ENCODE measurements at places on chromosomes 6 and 20.

- DNase-seq: no peak
Observed at GRCh38 chr6:145274083-145274482, 461.2 kb downstream of the EPM2A start.

DNA sequence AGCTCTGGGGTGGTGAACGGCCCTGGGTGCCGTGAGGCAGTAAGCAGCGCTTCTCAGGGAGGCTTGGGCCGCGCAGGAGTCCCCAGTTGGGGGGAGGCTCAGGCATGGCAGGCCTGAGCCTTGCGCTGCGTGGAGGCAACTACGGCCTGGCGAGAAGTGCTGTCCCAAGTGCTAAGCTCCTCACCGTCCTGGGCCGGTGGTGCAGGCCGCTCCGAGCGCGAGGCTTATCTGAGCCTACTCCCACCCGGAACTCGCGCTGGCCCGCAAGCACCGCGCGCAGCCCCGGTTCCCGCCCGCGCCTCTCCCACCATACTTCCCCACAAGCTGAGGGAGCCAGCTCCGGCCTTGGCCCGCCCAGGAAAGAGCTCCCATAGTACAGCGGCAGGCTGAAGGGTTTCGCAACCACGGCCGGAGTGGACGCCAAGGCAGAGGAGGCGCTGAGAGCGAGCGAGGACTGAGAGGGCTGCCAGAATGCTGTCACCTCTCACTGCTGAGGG, 1.8 kb upstream of the WRNIP1 start:
- no peak for DNase-seq

DNA sequence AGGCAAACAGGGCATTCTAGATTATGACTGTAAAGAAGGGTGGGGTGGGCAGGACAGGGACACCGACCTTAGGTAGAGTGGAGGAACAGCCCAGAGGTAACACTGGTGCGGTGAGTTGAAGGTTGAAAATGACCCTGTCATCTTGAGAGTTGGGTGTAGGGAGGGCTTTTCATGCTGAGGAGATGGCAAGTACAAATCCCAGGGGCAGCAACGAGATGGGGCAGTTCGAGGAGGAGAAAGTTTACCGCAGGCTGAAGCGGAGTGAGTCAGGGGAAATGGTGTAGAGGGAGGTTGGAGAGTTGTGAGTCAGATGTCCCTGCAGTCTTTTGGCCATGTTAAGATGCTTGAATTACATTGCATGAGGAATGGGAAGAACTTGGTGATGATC, 101.1 kb downstream of the HIVEP1 start:
- DNase-seq: no peak

GRCh38 chr20:22986601-22987000, 48.5 kb upstream of the SSTR4 start:
- DNase-seq: no peak

DNA sequence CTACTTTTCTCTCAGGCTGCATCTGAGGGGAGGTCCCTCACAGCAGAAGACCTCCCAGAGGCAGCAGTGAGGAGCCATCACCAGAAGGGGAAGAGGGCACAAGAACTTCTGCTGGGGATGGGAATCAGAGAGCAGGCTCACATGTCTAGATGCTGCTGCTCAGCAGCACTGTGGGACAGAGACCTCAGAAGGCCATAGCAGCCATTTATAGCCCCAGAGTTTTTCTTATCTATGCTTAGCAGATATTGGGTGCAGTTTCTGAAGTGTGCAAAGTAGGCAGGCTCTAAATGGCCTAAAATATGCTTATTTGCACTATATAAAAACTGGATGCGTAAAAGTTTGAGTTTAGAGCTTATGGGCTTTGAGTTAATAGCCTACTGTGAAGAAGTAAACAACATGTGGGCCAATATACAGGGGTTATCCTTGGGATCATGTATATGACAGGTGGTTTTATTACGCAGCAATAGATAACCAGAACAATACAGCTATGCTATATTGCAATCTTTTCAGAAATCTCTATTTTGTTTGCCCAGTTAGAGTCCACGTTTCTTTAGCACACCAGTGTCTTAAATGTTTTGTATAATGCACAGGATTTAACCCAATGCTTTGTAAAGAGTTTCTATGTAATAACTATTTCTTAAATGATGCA, 60.2 kb upstream of the TMEM244 start:
- no peak for DNase-seq

DNA sequence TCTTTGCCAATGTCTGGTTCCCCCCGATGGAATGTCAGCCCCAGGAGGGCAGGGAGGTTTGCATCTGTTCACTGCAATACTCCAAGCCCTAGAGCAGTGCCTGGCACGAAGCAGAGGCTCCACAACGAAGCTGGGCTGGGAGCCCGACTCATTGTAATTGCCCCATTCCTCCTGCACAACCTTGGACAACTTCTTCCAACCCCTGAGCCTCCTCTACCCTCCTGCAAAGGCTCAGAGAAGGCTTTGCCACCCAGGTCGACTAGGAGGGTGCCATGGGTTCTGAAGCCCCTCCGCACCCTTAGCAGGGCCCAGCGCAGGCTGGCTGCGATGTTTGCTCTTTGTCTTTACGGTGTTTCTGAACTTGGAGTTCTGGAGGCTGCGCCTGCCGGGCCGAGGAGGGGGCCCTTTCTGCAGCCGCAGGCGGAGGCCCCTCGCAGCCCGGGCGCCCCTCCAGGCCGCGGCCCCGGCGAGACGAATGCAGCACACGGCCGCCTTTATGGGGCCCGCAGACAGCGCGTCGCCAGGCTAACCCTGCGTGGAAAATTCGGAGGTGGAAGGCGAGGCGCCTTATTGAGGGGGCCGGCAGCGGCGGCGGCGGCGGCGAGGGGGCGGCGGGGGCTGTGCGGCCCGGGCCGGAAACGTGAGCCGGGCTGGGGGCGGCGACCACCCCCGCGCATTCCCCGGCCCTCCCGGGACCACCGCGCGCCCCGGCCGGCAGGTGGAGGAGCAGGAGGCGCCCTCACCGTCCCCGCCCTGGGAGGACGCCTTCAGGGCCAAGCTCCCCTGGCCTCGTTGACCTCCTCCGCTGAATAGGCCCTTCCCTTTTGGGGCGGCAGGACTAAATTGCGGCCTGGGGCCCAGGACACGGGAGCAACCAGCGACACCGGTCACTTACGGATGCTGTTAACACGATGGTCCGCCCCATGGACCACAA, 27.0 kb downstream of the SNAI1 start:
- no peak for DNase-seq

- no peak for DNase-seq
Observed at GRCh38 chr20:11344939-11345338, 572.8 kb upstream of the BTBD3 start.

GRCh38 chr20:40588891-40589290, 100.1 kb downstream of the MAFB start:
- no peak for DNase-seq

- no peak for DNase-seq
Observed at GRCh38 chr20:57785720-57786119, 75.9 kb upstream of the PMEPA1 start.

DNA sequence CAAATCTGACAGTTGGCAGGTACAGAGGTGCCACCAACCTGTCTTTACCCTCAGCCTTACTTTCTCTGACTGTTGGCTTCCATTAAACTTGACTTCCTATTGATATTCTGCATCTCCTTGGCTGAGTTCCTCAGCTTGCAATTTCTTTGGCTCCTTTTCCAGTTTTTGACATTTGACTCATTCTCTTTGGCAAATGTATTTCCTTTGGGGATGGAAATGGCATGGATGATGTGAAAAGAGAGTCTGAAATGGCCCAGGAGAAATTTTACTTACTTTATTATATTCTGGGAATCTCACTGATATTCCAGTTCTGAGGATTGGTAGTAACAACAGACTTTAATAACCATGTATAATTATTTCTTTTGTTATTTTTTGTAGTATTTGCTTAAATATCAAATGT, 255.2 kb downstream of the CD109 start:
- DNase-seq: no peak

GRCh38 chr6:165906-166305, 126.4 kb upstream of the DUSP22 start:
- no peak for DNase-seq

- no peak for DNase-seq
Observed at GRCh38 chr20:39909447-39909846, 779.6 kb downstream of the MAFB start.

DNA sequence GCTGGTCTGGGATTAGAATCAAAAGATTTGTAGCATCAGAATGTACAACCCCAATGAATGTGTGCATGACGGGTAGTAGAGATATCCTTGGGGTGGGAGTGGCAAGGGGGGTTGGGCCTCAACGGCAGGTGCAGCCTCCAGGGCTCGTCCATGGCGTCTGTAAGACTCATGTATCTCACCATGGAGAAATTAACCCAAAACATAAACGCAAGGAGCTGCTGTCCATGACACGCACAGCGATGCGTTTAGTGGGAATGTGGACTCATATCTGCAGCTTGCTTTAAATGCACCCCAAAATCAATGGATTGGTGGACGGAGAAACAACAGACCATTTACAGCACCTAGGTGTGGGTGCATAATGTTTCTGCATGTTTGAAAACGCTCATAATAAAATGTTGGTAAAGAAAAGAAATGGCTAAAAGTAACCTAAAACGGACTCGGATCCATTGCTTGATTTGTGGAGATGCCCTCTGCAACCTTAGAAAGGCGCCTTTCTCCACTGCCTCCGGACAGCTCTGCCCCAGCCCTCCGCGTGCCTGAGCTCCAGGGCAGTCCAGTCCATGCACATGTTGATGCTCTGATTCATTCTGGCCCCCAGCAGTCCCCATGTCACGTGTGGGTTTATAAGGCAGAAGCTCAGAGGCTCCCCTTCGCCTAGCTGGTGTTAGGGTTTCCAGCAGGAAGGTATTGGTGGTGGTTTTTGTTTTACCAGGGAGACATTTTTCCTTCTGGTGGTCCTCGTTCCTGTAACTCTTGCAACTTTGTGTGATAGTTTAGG, 24.5 kb downstream of the PYGB start:
- no peak for DNase-seq

Data from activated CD8-positive, alpha-beta memory T cell treated with anti-CD3 and anti-CD28 coated beads for 1 hour (primary cell).